ENCODE measurements at places on chromosomes 5 and 9.

DNA sequence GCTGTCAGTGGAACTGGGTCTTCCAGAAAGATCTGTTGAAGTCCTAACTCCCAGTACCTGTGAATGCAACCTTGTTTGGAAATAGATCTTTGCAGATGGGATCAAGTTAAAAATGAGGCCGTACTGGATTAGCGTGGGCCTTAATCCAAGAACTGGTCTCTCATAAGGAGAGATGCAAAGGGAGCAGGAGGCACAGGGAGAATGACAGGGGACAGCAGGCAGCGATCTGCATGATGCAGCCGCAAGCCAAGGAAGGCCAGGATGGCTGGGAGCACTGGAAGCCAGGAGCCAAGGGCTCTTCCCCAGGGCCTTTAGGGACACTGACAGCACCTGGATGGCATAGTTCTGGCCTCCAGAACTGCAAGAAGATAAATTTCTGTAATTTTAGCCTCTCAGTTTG is 114.4 kb downstream of the ICE1 start:
- no peak for DNase-seq

DNA sequence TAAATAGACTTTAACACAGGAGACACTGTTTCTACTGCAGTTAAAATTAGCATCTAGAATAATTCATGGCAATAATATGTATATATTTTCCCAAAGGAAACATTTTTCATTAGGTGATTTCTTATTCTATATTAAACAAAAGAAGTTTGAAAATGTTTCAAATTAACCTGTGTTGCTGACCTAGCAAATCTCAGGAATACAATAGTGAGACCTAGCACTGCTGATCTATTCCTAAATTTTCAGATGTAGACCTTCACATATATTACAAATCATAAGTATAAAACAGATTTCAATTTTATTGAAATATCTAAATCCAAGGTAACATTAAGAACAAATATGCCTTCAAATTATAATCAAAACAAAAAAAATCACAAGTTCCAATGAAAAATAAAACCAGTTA is 15.1 kb downstream of the LMBRD2 start:
- DNase-seq, result no peak

DNA sequence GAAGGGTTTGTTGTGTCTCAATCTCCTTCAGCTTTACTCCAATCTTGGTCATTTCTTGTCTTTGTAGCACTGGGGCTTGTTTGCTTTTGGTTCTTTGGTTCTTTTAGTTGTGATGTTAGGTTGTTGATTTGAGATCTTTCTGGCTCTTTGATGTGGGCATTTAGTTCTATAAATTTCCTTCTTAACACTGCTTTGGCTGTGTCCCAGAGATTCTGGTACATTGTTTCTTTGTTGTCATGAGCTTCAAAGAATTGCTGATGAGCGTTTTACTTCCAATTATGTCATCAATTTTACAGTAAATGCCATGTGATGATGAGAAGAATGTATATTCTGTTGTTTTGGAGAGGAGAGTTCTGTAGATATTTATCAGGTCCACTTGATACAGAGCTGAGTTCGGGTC is 353.3 kb downstream of the MAN2A1 start:
- no peak for DNase-seq

GRCh38 chr5:124104344-124104743 is 592.4 kb downstream of the CSNK1G3 start:
- no peak for DNase-seq

GRCh38 chr5:101159006-101159405 is 255.9 kb upstream of the ST8SIA4 start:
- no peak for DNase-seq

- DNase-seq, result no peak
These were observed 46.9 kb downstream of the VCAN start for GRCh38 chr5:83518319-83519061.

DNA sequence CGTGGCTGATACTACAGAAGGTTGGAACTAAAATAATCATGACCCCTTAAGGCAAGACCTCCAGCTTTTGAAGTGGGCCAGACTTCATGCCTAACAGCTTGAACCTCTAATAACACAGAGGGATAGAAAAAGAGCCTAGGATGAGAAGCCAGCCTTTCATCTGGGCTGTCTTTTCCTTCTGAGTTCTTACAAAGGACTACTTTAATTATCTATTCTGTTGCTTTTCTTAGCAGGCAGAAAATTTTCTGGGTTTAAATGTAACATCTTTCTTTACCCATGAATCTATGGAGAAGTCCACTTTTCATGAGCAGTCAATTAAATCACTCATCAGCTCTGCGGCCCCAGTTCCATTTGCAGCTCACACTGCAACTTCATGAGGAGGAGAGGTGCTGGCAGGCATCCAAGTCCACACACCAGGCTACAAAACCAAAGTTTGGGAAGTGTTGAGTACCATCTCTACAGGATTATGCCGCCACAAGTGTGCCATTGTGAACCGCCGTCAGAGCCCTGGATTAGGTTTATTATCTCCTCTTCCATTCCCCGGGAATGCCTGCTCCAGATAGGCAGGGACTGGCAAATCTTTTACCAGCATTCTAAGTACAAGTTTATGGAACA is 192.0 kb downstream of the TLE4 start:
- no peak for DNase-seq
